ENCODE measurements at places on chromosomes 4 and X. TPM values are rescaled to one million over a fixed set of nuclear protein-coding genes. Genes with fewer than 3 reads are reported as not detected.

The CORIN gene
- not detected for total RNA-seq

The ADH1A gene
- not detected for total RNA-seq

The SLC9A7 gene
- total RNA-seq = 18.7 TPM

The ZBTB33 gene
- total RNA-seq = 19.3 TPM

The SUV39H1 gene
- 6.7 TPM for total RNA-seq

The FGF5 gene
- total RNA-seq = 0.32 TPM

The WDR44 gene
- 9.4 TPM for total RNA-seq

The ADH1B gene
- 1.2 TPM for total RNA-seq

The NAP1L2 gene
- 0.65 TPM for total RNA-seq

The KLHL5 gene
- total RNA-seq = 76.0 TPM

The C1QTNF7 gene
- not detected for total RNA-seq

The GABRB1 gene
- not detected for total RNA-seq

The ANK2 gene
- 1.7 TPM for total RNA-seq

The RPA4 gene
- 0.32 TPM for total RNA-seq

The MAGEB10 gene
- not detected for total RNA-seq

The CCNA2 gene
- total RNA-seq = 82.8 TPM

The ITM2A gene
- total RNA-seq = 2.7 TPM

The PAGE3 gene
- total RNA-seq = not detected
